K562 (cell line): ENCODE measurements at places on chromosomes 4 and X. TPM values are rescaled to one million over a fixed set of nuclear protein-coding genes. Genes with fewer than 3 reads are reported as not detected.

DNA sequence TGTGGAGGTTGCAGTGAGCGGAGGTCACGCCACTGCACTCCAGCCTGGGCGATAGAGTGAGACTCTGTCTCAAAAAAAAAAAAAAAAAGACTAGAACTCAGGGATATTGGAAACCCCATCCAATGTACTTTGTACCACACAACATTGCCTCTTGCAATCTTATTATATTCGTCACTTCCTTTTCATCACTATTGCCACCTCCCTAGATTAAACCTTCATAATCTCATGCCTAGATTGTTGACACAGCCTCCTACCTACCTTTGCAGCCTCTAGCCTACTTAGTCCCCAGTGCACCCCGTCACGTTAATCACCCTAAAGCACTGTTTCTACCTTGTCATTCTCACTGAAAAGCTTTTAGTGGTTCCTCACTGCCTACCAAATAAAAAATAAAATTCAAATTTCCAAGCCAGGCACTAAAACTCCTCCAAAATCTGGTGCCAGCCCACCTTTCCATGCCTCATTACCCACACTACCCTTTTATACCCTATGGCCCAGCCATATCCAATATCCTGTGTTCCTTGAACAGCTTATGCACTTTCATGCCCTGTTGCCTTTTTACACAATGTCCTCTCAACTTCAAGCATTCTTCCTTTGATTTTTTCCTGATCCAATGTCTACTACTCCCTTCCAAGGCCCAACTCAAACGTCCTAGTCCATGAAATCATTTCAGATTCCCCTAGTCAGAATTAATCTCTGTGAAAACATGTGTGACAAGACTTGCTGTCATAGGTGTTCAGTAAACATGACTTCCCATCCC is 23.6 kb upstream of the GJB1 start:
- DNase-seq, result no peak

DNA sequence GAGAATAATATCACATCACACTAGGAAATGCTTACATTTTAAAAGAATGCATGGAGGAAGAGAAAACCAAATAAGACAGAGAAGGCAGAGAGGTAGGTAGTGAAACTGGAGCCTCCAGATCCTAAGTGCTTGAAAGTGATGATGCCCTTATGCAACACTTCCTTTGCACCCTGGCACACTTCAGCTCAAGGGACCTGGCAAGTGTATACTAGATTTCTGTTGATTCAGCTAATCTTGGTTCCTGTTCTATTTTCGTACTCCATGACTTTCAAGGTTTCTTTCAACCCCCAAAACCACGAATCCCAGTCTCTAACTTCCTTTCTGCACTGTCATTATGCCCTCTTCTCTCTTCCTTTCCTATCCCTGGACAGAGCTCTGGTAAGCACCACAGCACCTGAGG is 36.9 kb upstream of the SH3KBP1 start:
- no peak for DNase-seq

DNA sequence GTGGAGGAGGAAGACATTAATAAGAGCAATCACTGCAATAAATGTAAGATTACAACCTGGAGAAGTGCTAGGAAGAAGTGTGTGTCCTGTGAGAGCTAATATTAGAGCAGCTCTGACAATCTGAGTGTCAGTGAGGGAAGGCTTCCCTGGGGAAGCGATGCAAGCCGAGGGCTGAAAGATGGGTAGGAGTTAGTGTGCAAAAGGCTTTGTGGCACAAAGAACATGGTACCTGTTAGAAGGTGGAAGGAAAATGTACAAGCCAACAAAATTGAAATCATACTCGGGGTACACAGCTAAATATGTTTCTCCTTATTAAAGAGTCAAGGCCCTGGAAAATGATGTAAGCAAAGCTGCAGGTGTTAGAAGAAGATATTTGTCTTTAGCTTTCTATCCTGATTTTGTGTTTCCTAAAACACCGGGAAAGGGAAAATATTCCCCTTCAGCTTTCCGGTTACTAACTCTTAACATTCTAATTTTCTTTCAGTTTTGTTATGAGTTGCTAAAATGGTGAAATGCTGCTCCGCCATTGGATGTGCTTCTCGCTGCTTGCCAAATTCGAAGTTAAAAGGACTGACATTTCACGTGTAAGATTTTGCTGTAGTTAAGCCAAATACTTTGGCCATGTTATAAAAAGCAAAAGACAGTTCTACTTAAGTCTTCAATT is 808 bp downstream of the THAP6 start:
- DNase-seq, result no peak

- DNase-seq, result peak; percentile 65
These were observed 581 bp upstream of the STK32B start for GRCh38 chr4:5050520-5051277.

GRCh38 chr4:1646690-1647089 is 37.4 kb downstream of the FAM53A start:
- DNase-seq, result no peak

GRCh38 chrX:115906276-115906675 is 264.3 kb upstream of the AGTR2 start:
- DNase-seq, result no peak

GRCh38 chr4:14916554-14917297 is 85.6 kb upstream of the CPEB2 start:
- DNase-seq, result no peak

DNA sequence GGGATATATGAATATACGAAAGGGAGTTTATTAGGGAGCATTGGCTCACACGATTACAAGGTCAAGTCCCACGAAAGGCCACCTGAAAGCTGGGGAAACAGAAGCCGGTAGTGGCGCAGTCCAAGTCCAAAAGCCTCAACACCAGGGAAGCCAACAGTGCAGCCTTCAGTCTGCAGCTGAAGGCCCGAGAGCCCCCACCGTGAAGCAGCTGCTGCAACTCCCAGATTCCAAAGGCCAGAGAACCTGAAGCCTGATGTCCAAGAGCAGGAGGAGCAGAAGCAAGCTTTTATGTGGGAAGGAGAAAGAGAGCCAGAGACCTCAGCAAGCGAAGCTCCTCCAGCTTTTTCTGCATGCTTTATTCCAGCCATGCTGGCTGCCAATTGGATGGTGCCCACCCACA is 275.8 kb downstream of the PTTG2 start:
- DNase-seq, result no peak

GRCh38 chrX:30196322-30196721 is 19.0 kb upstream of the MAGEB2 start:
- peak; percentile 42 for DNase-seq

- DNase-seq, result no peak
These were observed 42.4 kb upstream of the GAB1 start for GRCh38 chr4:143294310-143294709.

DNA sequence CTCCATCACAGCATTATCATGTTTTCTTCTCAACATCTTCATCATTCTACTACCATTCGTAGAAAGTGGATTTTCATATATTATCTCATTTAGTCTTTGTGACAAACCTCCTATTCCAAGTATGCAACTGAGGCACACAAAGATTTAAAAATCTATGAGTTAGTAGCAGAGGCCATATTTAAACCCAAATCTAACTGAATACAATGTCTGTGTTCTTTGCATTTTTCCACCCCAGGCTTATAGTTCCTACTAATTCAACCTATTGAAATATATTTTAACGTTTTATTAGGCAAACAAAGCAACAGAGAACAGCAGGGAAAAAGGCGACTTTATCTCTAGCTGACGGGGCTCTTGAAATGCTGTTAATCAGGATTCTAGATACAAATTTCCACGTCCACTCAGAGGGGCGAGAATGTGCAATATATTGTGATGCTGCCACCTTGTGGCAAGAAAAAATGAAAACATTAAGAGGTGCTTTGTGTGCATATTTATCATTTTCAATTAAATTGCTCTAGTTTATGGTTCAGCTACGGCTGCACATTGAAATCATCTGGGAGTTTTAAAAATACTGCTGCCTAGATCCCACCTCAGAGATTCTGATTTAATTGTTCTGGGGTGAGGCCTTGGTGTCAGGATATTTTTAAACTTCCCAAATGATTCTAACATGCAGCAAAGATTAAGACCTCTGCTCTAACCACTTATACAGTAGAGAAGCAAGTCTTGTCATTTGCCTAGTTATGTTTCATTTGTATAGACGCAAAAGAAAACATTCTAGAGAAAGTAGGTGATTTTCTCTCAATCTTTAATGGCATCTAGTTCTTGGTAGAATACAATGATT is 315.9 kb downstream of the MAPK10 start:
- DNase-seq, result peak; percentile 61

GRCh38 chr4:140819610-140820009 is 63.4 kb upstream of the TBC1D9 start:
- DNase-seq, result no peak

DNA sequence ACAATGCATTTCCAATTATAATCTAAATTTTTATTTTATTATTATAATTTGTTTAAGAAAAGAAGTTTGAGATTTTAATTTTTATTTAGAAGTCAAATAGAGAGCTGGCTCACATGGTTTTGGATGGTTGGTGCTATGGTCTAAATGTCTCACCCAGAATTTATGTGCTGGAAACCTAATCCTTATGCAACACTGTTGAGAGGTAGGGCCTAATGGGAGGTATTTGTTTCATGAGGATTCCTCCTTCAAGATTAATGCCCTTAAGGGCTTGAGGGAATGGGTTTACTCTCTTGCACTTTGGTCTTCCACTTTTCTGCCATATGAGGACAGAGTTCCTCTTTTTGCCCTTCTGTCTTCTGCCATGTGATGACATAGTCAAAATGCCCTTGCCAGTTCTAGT is 960.5 kb upstream of the IGFBP7 start:
- DNase-seq, result no peak

DNA sequence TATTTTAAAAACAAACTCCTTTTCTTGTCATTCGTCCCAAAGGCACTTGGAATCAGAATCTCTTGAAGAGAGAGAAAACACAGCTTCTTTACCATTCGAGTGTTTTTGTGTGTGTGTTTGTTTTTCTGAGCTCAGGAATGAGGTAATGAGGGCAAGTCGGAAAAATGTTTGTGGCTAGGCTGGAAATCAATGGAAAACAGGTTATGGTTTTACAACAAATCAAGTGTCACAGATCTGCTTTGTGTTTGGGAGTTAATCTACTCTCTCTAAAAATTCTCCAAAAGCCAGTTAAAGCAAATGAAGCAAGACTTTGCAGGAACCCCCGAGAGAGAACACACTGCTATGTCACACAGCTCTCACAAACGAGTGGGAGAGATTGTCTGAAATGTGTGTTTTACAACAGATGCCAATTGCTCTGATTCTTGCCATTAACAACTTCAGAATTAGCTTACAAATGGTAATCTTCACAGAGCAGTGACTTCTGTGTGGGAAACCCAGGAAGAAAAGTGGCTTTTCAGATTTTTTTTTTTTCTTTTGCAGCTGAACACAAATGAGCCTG is 264.1 kb downstream of the CBLL2 start:
- DNase-seq, result no peak

GRCh38 chrX:48957477-48957826 is at the start of gene OTUD5:
OTUD5 (minus strand) TSS chrX:48957607; CDS start chrX:48957570, 37 bp downstream.
- DNase-seq, result no peak

Gene FRG2
- polyA plus RNA-seq, result 0.12 TPM in 1 of 2 replicates, not detected in the other

Gene CLOCK
- polyA plus RNA-seq, result 7.3 and 10.1 TPM in 2 replicates

Gene ADGRG2
- polyA plus RNA-seq, result not detected in 2 replicates

Gene GABRG1
- 0.35 and 0.37 TPM in 2 replicates for polyA plus RNA-seq
